ENCODE measurements at places on chromosomes 6 and 20.
A peak's percentile ranks its signal among the peaks of the same experiment; 100 is the strongest.

GRCh38 chr6:100959280-100959679, 78.2 kb upstream of the ASCC3 start:
- DNase-seq = no peak

DNA sequence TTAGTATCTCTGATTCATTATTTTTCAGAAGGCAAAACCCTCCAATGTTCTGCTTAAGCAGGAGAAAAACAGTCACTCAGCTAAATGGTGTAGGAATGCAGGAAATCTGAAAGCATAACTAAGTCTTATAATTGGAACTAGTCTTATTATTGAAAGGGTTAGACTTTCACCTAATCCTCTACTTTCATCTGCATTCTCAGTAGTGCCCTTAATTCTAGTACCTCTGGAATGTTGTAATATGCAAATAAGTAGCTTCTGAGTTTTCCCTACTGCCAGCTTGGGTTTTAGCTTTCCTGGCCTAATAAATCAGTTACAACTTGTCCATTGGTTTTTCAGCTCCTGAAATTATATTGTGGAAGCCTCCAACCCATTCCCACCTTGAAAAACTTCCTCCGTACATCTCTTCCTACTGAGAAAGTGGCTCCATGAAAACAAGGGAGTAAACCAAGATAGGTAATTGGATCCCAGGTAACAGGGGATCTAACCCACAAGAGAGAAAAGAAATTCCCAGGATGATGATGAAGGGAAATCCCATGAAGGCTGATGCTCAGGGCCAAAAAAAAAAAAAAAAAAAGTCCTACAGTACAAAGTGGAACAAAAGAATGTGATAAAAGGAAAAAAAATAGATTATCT, 147.0 kb downstream of the TBC1D32 start:
- no peak for DNase-seq

DNA sequence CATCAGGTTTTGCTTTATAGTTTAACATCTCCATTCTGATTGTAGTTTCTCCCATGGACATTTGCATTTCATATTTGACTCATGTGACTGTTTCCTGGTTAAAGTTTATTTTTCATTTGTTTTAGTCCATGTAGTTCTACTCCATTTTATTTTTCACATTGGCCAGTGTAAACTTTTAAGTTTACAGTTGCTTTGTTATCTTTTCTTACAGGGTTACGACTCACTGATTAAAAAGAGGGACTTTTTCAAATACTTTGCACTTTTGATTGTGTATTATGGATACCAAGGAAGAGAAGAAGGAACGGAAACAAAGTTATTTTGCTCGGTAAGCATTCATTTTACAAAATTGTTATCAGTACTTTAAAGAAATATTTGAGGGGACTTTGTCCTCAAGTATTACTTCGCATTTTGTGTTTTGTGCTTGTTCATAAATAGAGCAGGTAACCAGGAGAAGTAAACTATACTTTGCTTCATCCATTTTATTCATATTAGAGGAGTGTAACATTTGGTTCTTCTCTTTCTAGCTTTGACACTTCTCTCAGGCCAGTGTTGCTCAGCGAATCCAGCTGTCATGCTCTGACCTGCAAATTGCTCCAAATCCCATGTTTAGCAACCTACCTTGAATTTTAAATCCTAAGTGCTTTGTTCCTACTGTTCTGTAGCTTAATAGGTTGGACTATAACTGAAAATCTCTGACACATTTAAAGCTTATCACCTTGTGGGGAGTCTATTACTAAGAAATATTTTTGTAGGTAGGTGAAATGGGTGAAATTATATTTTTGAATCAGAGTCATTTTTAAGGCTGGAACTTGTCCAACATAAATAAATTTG, 24.5 kb downstream of the NCOA7 start:
- DNase-seq = no peak

- no peak for DNase-seq
These were observed 32.2 kb upstream of the HEY2 start for GRCh38 chr6:125717120-125717731.

DNA sequence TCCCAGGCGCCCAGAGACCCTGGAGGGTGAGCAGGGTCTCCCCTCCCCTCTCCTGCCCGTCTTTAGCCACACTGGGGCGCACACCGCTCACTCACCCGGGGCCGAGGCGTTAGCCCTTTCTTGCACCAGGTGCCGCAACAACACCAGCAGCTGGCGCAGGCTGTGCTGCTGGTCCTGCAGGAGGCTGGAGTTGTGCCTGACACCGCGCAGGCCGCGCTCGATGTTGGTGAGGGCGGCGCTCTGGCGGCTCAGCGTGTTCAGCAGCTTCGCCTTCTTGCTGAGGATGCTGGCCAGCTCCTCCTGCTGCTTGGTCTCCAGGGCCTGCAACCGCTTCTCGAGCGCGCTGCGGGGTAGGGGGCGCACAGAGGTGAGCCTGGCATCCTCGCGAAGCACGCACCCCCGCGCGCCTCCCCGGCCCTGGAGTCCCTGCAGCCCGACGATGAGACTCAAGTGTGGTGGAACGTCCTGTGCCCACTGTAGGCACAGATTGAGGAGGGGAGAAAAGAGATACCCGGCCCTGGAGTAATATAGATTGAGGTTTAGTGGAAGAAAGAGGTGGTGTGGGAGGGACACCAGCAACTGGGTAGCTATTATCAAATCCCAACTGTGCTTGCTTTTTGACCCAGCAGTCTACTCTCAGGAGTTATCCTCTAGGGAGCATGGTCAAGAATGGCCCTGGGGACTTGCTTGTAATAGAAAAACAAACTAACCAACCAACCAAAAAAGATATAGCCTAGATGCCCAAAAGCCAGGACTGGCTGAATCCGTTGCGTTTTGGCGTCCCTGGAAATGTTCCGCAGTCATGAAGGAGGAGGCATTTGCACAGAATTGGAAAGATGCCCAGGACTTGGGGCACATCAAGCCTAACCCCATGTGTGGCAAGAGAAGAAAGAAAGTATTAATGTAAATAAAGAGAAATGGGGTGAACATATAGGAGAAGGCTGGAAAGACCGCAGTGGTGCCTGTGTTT, 30.9 kb downstream of the ANGPT4 start:
- DNase-seq = no peak

- DNase-seq = no peak
These were observed 10.4 kb downstream of the SRC start for GRCh38 chr20:37356387-37356786.

DNA sequence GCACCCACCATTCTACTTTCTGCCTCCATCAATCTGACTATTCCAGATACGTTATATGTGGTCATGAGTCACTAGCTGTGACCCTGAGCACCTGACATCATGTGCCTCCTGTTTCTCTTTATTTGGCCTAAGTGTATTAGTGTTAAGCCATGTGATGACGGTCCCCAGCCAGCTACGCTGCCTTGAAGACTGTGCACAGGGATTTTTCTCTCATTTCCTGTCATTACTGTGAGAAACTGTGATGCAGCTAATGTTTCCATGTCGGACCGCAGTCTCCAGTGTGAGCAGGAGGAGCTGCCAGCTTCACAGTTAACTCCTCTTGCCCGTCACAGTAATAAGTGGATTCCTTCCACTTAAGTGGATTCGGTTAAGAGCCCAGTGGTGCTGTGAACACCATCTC, 9.9 kb upstream of the SPATS1 start:
- no peak for DNase-seq

GRCh38 chr6:20237677-20238460, 25.6 kb upstream of the MBOAT1 start:
- no peak for DNase-seq

GRCh38 chr6:168088161-168089053, 9.4 kb upstream of the FRMD1 start:
- DNase-seq = no peak

DNA sequence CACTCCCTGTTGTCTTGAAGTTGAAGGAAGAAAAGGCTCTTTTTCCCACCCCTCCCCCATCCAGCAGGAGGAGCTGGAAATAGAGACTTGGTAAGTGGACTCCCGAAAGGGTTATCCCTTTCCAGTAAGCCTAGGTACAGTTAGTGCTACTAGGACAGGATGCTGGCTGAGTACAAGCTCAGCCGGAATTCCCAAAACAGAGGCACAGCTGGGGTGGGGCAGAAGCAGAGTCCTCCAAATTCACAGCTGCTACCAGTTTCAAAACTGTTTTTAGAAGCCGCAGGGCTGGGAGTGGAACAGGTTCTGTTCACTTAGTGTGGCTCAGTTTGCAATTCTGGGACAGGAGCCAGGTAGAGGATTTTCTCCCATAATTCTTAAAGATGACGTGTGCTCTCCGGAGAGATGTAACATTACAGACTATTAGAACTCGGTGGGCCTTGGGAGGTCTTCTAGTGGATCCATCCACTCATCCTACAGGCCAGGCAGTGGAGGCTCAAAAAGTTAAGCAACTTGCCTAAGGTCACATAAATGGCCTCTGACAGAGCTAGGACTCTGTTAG, 19.0 kb upstream of the UTRN start:
- DNase-seq = peak; percentile 37

- DNase-seq = no peak
These were observed 119.7 kb downstream of the MYLK4 start for GRCh38 chr6:2630891-2631571.

GRCh38 chr6:43809417-43810305, 39.6 kb downstream of the VEGFA start:
- DNase-seq = peak; percentile 65

DNA sequence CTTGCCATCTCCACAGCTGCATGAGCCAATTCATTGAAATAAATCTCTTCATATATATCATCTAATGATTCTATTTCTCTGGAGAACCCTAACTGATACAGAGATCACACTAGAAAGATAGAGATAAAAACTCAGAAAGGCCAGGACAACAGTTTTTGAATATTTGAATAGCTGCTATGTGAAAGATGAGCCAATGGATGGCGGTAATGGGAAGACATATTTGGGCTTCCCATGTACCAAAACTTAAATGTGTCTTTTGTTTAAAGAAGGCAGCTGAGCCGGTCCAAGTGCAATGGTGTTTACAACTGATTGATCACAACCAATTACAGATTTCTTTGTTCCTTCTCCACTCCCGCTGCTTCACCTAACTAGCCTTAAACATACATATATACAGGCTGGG, 35.1 kb downstream of the SGK1 start:
- no peak for DNase-seq

GRCh38 chr6:7697432-7697819, 28.5 kb upstream of the BMP6 start:
- no peak for DNase-seq

- no peak for DNase-seq
These were observed 33.1 kb downstream of the TFAP2A start for GRCh38 chr6:10381830-10382208.

DNA sequence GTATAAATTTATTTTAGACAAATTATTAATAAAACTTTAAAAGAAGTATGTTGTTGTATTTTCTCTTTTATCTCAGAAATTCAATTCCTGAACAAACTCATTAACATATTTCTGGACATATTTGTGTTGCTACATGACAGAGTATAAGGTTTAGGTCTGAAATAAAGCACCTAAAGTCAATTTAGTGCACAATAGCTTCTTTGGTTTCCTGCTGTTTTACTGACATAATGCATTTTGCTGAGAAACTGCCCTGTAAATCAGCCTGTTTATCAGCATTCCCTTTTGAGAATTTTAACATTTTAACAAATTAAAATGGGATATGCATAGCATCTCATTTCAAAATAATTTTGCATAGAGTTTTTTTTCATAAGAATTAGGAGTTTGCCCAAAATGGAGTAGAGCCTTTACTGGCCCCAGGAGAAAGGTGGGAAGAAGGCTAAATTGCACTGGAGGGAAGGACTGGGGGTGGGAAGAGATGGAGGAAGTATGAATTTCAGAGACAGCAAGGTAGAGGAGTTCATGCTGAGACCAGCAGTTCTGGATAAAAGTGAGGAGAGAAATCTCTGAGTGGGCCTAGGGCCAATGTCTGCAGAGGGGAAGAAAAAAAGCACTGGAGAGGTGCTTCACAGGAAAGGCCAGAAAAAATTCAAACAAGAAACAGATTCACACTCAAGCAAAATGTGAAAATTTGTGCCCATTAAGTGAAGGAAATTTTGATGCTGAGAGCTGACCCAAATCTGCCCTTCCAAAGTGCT, 324.2 kb upstream of the HSF2 start:
- DNase-seq = no peak

DNA sequence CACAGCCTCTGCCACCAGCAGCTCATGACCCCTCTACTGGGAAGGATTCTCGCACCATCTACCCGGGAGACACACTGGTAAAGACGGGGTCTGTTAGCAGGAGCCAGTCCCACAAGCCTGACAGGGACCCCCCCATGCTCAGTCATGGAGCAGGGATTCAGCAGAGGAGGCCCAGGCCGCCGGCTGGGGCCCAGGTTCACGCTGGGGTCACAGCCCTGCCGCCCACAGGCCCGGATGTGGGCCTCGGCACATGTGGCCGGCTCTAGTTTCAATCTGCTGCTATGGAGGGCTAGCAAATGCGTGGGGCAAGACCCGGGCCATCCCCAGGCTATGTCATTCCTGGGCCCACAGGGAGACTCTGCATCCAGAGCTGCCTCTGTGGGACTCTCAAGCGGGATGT, 25.1 kb downstream of the PXDC1 start:
- DNase-seq = no peak

- no peak for DNase-seq
These were observed 33.0 kb upstream of the ME1 start for GRCh38 chr6:83463886-83464285.

- no peak for DNase-seq
These were observed 149.4 kb upstream of the MLN start for GRCh38 chr6:33953171-33953570.

- DNase-seq = no peak
These were observed 580.0 kb downstream of the QKI start for GRCh38 chr6:163994566-163994965.

DNA sequence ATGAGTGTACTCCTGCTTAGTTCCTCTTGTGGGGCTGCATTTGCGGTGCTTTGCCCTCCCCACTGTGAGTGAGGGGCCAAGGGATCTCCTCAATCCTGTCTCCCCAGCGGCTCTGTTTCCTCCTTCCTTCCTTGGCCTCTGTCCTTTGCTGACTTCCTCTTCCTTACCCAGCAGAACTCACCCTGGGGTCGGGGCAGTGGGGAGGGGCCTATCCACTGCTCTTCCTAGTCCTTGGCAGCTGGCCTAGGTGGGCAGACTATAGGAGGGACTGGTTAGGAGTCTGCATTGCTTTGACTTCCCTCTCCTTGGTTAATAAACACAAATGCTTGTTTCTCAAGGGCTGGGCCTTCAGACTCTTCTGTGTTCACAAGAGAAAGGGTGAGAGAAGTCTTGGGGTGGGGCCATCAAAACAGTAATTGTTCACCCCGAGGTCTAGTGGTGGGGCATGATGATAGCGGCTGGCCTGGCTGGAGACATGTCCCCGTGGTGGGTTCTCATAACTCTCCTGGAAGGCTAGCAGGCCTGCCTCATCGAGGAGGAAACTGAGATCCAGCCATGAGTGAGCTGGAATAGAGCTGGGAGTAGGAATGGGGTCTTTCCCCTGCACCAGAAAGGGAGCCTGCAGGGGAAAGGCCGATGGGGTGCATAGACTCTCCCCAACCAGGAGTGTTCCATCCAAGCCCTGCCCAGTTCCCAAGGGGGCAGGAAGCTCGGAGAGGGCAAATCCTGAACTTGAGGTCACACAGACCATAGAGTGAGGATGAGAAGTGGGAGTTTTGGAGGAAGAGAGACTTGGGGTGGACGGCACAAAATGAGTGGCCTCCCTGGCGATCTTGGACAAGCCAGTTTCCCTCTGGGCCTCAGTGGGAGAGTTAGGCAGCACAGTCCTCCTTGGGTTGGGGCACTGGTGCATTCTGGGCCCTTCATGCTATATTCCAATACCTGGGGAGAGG, 12.7 kb downstream of the FAM110A start:
- DNase-seq = no peak

GRCh38 chr6:106080763-106081095, 5.4 kb upstream of the PRDM1 start:
- DNase-seq = no peak
